NCI-H2227 treated with DMSO at 0.1 percent for 48 hours (cell line): ENCODE measurements at places on chromosomes 7 and 10.
A peak's percentile ranks its signal among the peaks of the same experiment; 100 is the strongest.

DNA sequence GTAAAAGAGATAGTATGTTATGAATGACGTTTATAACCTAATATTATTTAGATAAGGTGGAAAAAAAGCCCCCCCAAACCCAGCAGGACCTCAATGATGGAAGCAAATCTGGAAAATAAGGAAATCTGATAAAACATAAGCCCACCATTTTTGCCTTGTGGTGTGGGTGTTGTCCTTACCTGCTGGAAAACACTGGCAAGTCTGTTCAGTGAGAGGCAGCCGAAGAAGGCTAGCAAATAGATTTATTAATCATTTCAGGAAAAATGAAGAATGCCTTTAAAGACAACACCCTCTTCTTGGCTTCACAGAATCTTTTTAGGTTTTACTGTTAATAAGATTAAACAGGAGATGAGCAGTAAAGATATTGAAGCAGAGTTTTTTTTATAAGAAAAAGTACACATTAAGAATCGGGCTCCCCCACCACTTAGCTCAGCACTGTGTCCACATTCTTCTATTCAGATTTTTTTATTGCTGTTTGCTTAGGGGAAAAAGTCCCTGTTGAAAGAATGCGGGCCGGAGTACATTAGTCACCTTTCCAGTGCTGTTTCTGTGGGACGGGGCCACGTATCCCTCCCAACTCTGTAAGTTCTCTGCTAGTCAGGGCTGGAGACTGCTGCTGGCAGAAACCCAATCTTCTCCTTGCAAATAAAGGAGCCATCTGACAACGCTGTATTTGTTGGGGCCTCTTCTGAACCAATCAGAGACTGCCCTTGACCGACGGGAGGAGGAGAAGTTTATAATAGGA, 104.1 kb downstream of the EVX1 start:
- DNase-seq: no peak

GRCh38 chr10:58731276-58731675, 218.6 kb downstream of the BICC1 start:
- DNase-seq: no peak

- DNase-seq: no peak
These were observed 179.6 kb upstream of the GALNT17 start for GRCh38 chr7:70952311-70952710.

DNA sequence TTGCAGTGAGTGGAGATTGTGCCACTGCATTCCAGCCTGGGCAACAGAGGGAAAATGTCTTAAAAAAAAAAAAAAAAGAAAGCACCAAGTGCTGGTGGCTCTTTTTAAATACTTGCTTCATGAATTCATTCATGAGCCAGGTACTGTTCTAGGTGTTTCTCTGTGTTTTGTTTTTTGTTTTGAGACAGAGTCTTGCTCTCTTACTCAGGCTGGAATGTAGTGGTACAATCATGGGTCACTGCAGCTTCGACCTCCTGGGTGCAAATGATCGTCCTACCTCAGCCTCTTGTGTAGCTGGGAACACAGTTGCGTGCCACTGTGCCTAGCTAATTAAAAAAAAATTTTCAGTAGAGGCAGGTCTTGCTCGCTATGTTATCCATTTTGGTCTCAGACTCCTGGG, 5.3 kb downstream of the STOX1 start:
- DNase-seq: no peak

- DNase-seq: no peak
These were observed 6.2 kb upstream of the TRIP6 start for GRCh38 chr7:100860702-100861615.

DNA sequence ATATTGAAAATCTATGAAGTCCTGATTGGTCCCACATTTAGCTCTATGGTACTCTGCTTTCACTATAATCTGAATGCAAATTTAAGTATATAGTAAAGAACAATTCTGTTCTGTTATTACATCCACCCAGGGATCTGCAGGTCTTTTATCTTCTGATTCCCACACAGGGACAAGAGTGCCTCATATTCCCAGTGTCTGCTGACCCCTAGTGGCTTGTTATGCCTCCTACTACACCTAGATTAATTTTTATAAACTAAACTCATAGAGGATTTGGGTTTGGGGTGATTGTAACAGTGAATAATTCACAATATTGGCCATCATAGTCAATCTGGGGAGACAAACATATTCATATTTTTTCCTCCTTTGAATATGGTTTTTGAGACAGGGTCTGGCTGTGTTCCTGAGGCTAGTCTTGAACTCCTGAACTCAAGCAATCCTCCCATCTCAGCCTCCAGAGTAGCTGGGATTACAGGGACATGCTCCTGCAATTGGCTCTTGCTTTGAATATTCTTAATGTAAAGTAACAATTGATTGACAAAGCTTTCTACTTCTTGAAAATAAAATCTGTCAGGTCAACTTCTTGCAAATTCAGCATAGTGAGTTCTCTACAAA, 282.1 kb downstream of the KCND2 start:
- peak; percentile 32 for DNase-seq

DNA sequence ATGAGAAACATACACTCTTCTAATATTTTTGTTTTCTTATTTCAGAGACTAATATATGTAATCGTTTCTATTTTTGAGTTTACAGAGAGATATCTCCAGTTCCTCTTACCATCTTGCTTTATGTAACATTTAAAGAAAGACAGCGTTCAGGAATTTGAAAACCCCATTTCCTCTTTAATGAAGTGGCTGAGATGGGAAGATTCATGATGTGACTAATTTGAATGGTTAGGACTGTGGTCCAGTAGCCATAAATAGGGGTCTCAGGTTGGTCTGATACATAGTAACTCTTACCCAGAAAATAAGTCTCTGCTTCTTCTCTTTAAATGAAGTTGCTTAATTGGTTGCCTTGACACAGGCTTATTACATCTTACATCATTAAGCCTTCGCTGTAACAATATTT, 6.9 kb downstream of the KMT2E start:
- no peak for DNase-seq

DNA sequence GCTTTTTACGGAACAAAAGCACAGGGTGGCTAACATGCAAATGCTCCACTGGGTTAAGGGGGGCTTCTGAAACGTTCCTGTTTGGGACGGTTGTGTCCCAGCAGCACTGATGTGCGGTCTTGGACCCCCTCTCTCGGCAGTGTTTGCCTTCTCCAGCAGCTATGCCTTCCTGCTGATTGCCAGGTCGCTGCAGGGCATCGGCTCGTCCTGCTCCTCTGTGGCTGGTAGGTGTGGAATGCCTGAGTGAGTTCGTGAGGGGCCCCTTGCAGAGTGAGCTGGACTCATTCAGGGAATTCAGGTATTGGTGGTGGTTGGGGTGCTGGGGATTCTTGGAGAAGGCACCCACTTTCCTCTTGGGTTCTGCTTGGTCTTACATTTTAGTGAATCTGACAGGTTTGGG, 13.0 kb downstream of the SLC18A2 start:
- no peak for DNase-seq

- peak; percentile 37 for DNase-seq
These were observed 130.7 kb downstream of the NRF1 start for GRCh38 chr7:129742256-129742655.

DNA sequence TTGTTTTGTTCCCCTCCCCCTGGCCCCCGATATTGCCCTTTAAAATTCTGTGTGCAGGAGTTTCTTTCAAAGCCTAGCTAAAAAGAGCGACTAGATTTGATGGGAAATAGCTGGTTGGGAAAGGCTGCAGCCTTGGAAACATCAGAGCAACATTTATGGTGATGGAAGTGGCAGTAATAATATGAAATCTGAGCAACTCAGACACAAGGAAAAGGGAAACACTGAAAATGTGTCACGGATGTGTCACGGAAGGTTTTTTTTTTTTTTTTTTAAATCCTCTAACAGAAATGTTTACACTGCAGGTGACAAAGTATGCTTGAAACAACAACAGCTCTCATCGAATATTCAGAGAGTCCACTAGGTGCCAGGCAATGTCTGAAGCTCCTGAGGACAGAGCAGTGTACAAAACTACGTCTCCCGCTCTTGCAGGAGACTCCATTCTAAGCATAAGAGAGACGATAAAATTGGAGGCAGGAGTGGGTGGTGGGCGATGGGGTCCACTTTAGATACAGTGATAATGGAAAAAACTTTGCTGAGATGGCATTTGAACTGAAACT, 143.0 kb downstream of the RSU1 start:
- no peak for DNase-seq

DNA sequence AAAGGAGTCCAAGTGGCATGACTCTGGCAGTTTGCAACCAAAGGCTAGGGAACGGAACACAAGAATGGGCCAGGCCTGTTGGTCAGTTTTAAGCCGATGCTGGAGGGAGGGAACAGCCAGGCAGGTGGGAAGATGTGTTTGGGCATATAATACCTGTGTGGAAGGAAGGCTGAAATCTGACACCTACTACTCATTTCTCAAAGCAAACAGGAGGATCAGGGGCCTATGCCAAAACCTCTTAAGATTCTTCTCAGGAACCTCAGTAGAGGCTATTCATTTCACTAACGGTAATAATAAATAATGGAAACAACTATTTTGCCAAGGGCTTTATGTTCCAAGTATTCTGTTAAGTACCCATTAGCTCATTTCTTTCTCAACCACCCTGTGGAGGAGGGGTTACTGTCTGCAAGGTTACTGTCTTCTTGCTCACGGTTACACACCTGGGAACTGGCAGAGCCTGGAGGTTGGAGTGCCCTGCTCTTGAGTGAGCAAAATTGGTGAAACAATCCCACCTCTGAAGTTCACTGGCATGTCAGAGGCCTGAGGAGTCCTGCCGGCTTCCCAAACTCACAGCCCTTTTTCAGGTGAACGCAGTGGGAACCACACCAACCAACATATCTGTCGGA, 35.5 kb downstream of the GOT1 start:
- DNase-seq: no peak

- no peak for DNase-seq
These were observed 84.9 kb downstream of the CAMK1D start for GRCh38 chr10:12434277-12434676.

GRCh38 chr10:95650232-95650631, 6.3 kb downstream of the ALDH18A1 start:
- DNase-seq: no peak

DNA sequence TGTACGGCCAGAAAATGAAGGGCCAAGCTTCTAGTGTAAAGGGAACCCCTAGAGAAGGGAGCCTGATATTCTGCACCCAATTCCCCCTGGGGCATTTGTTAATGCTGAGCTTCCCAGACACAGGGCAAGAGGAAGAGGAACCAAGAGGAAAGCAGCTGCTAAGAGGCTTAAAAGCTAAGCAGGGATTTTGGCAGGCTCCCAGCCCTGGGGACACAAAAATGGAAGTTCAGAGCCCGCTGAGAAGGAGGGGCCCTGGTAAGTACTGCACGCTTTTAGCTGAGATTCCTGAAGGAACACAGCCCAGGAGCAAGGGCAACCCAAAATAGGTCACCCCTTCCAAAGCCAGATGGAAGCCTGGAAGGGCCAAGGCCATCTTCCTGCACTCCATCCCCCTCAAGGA, 387.3 kb upstream of the MGMT start:
- DNase-seq: no peak

DNA sequence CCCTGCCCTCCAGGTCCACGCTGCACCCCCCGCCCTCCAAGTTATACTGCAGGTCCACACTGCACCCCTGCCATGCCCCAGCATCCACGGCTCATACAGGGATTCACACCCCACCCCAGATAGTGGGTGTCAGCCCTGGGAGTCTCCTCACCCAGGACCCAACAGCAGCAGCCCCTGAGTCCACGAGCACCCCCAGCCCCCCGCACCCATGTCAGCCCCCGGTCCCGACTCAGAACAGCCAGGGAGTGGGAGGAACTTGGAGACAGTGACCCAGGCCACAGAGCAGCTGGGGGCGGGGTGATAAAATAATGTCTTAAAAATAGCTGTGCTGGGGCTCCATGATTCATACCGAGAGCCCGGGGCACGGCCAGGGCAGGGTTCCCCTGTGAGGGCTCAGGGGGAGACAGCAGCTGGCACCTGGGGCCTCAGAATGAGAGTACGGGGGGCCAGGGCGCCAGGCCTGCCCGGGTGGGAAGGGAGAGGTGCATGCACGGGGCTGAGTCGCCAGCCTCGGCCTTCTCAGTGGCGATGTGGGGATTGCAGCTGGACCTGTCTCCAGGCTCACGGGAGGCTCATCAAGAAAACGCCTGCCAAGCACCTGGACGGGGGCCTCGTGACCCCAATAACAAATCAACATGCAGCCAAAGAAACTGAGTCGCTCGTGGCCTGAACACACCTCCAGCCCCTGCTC, 29.8 kb downstream of the ADAP1 start:
- DNase-seq: no peak

GRCh38 chr7:38413784-38414183, 140.3 kb upstream of the TARP start:
- no peak for DNase-seq

DNA sequence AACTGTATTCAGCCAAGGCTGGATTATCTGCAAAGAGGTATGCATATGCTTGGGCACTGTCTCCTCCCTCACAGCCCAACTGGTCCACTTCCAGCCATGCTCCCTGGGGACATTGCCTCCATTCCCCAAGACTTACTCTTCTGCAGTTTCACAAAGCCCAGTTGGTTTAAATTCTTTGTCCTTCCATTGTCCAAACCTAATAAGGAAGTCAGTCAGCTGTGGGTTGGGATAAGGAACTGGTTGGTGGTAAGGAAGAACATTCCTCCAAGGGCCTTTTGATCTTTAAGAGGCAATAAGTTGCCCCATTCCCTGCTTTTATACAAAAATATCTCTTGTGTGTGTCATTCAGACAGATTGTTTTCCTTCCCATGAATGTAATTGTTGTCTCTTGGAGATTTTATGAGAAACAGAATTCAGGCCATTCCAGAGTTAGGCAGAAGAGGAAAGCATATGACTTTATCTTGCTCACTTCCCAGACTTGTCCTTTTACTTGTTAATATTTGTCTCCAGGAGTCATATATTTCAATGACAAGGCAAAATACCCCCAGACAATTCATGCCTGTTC, 673.7 kb downstream of the SUGCT start:
- no peak for DNase-seq

DNA sequence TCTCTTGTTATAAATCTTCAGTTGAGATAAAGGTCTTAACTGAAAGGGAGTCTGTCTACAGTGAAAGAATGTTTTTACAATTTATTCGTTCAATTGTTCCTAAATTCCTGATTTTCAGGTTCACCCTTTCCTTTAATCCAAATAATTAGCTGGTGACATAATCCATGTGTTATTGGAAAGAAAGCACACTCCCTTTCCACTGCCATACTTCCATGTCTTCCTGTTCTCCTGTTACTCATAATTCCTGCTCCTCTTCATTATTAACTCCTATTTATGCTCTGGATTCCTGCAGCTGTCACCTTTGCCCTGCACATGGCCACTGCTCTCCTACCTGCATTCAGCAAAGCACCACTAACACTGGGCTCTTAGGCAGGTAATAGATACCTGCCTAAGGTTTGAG, 40.0 kb upstream of the FAM3C start:
- no peak for DNase-seq

GRCh38 chr10:78407966-78408365, 374.3 kb downstream of the RPS24 start:
- DNase-seq: no peak

- no peak for DNase-seq
These were observed 10.8 kb upstream of the GSDME start for GRCh38 chr7:24767878-24768569.

DNA sequence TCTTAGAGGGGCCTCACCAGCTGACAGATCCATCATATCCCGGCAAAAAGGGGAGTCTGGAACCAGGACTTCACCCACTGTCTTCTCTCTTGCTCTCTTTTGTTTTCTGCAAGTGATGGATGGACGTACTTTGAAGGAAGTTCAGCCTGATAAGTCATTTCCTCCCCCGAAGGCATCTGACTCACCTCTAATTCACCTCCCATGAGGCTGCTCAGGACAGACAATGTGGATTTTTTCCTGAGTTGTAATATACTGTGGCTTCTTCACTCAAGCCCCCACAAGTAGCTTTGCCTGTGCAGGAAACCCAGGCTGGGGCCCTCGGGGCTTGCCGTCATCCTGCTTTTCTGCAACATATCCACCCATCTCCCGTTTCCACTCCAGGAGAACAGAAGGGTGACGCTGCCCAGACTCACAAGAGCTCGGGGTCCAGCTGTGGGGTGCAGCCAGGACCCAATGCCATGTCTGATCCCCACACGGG, 70.4 kb downstream of the ASB13 start:
- DNase-seq: no peak
